Left ventricle myocardium superior (tissue), 1 donor: ENCODE measurements at places on chromosomes 7 and 10.
A peak's percentile ranks its signal among the peaks of the same experiment; 100 is the strongest.

DNA sequence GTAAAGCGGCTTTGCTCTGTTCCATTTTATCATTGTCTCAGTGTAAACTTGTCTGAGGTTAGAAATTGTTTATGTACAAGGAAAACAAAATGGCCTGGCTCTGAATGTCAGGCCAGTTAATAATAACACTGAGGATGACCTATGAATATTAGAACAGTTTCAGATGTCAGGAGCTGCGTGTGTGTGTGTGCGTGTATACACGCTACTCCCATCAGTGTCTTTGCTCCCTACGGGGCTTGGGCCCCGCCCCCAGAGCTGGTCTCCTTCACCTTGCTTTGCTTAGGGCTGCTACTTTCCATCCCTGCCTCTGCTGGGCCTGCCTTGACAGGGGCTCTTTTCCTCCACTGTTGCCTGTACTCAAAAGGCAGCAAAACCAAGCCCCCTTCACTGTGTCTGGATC is 142.3 kb upstream of the BET1 start:
- peak; percentile 29 for DNase-seq

DNA sequence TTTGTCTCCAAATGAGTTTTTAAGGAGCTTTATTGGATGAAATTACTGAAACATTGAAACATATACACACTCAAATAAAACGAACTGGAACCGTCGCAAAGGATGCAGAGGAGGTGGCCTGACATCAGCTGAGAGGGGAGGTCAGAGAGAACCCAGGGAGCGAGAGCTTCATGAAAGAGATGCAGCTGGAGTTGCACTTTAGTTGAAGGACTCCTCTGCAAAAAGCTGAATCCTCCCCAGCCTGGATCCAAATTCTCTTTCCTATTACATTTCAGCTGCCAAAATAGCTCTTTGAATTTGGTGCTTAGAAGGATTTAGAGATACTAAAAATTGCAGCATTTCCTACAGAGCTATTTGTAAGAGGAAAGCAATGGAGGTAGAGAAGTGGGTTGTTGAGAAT is 140.0 kb upstream of the DPP6 start:
- no peak for DNase-seq

DNA sequence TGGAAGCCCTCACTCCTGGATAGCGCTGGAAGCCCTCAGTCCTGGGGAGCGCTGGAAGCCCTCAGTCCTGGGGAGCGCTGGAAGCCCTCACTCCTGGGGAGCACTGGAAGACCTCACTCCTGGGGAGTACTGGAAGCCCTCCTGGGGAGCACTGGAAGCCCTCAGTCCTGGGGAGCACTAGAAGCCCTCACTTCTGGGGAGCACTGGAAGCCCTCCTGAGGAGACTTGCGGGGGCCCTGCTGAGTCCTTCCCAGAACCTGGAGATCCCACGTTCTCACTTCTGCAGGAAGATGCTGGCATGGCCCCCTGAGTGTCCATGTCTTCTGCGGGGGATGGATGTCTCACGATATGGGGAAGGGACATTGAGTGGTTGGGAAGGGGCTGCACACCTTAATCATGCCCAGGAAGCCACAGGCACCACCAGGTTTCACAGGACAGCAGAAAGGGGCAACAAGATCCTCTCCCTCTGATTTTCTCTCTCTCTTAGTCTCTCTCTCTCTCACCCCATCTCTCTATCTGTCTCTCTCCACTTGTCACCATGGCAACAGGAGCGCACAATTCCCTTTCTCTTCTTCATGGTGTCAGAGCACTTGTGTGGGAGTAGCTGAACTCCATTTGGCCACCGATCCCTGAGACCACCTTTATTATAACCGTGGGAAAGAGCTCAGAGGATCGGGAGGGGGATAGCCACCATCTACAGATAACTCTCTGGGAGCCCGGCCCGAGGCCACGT is 267.0 kb downstream of the TCERG1L start:
- no peak for DNase-seq

GRCh38 chr7:27897441-27897847 is 157.5 kb downstream of the TAX1BP1 start:
- DNase-seq: no peak

DNA sequence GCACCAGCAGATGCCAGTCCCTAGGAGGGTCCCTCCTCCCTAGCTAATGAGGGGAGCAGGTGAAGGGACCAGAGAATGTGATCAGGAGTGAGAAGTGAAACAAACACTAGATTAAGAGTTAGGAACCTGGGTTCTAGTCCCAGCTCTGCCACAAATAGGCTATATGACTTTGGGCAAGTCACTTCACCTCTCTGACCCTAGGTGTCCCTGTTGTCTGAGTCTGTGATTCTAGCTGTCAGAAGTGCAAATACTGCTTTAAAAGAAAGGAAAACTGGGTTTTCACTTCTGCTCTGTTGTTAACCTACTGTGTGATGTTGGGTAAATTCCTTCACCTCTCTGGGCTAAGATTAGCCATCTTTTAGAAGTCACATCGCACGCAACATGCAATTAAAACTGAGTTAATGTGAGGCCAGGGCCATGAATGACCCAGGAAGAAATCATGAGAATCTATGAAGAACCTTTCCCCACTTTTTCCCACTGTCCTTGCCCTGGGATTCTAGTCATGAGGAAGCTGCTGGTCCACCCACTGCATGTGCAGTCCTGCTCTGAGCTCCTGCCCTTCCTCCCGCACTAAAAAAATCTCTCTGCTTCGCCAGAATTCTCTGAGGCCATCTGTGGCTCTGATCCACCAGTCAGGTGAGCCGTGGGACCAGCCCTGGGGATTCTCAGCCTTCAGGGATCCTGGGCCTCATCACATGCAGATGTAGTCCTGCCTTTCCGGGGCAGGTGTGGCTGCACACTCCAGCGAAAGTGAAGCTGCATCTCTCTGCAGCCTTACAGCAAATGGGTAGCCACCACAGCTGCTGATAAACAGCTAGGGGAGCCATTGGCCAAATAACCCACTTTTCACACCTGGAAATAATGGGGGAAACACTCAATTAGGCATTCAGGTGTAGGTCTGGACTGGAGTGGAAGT is 181.7 kb downstream of the PLXNA4 start:
- DNase-seq: no peak

DNA sequence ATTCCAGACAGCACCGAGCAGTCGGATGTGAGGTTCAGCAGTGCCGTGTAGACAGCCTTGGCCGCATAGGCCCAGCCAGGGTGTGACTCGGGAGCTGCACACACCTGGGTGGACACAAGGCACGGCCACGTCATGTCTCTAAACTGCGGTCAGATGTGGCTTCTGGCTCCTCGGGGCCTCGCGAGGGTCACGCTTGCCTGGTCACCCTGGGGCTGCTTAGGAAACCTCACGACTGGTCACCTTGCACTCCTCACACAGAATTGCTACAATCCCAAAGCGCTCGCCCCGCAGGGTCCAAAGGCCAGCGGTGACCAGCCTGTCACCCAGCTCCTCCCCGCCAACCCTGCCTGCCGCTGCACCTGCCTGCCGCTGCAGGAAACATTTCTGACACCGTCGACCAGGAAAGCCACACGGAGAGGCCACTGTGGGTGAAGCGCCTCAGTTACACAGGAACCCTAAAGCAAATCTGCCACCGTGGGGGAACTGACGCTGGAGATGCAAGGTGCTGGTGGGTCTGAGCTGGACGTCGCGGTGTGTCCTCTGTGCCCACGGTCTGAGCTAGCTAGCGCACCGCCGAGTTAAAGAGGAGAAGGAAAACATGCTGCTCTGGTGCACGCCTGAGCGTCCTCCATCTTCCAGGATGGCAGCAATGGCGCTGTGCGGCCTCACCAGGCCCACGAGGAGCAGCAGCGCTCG is 5.0 kb downstream of the GPER1 start:
- DNase-seq: no peak

DNA sequence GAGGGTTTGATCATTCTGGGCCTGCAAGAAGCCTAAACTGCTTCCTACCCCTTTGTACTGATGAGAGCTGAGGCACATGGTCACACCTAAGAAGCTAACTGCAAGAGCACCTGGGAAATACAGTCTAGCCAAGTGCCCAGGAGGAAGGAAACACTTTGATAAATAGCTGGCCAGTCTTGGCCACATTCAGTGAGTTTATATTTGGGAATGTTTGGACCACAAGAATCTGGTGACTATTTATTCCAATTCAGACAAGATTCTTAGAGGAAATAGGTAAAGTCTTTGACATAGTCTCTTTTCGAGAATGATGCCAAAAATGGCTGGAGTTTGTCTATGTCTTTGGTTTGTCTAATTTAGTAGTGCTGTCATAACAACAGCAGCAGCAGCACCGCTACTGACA is 213.6 kb downstream of the KIF20B start:
- DNase-seq: no peak

DNA sequence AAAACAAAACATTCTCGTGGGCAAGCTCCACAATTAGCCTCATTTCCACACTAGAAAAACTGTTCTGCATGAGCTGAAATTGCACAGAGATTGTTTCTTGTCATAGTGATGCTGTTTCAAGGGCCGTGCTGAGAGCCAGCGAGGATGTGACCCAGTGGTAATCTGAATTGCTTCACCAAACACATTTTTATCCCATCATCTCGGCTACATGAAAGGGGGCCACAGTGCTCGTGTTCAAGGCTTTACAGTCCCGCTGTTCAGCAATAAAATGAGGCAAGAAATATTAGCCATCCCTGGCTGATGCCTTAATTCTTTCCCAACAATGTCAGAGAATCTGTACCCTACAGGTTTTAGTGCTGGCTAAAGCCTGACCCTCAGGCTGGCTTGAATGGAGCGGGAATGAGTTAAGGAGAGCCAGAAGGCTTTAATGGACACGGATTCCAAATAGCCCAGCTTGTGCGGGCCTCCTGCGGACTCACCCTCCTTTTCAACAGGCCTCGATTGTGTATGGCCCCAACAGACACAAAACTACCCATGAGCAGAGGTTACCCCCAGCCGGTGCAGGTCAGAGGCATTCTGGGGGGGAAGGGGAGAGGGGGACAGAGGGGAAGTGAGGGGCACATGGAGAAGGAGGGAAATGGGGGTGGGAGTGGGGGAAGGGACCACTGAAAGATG is 2.0 kb upstream of the GDF10 start:
- DNase-seq: no peak

- DNase-seq: peak; percentile 10
Observed at GRCh38 chr10:86342111-86342863, 24.3 kb downstream of the GRID1 start.
